ENCODE measurements at places on chromosomes 11 and 22.

- DNase-seq: no peak
These were observed 34.4 kb downstream of the PRDM11 start for GRCh38 chr11:45180848-45181192.

DNA sequence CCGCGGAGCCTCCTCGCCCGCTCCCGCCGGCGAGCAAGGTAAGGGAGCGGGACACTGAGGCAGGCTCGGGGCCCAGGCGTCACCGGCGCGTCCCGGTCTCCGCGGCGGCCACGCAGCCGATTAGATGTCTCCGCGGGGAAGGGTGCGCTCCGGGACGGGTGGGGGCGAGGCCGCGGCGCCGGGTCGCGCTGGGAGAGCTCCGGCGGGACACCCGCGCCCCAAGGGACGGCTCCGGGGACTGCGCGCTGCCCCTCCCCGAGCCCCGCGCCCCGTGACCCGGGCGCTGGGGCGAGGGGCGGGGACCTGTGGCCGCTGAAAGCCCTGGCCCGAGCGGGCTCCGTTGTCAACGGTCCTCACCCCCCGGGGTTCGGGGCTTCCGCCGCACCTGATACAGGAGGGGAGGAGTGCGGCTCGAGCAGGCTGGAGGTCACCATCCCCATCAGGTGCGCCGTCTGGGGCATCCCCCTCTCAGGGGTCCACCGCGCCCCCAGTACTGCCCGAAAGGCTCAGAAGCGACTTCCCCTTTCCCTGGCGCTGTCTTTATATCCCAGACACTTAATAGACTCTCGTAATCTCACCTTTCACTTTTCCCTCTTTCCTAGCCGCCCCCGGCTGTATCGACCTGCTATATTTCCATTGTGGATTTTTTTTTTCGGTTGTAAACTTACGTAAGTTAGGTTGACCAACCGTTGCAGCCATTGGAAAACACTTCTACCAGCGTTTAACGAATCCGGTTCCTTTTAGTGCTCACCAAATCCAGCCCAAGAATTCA is 573 bp downstream of the PPFIA1 start:
- peak; percentile 35 for DNase-seq

DNA sequence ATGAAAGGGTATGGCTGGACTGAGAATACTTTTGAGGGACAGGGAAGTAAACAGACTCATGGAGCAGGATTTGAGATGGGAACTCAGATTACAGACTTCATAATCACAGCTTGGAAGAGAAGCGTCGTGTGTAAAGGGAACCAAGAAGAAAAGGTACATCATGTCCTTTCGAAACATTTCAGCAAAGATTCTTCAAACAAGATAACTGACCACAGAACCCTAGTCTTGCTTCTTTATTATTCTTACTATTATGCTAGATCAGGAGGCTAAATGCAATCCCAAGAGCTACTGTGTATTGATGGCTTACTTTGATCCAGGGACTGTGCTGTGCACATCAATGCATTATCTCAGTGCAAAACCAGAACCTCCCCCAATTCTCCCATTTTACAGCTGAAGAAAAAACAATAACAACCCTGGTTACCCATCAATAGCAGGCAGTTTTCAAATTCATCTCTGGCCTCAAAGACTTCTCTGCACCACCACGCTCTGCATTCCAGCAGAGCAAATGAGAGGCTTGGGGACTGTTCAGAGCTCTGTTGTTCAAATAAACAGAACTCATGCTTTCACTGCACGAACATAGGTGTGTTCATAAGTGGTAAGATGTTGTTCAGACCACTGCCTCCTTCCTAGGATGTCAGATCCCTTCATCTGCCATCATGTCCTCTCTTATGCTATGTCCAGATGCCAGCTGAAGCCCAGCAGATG is 104.8 kb upstream of the NAV2 start:
- no peak for DNase-seq

- no peak for DNase-seq
These were observed 86.0 kb downstream of the CASP12 start for GRCh38 chr11:104812103-104812788.

- no peak for DNase-seq
These were observed 40.3 kb downstream of the ARHGAP42 start for GRCh38 chr11:100727410-100727809.

GRCh38 chr11:72780296-72781062 is 13.4 kb downstream of the STARD10 start:
- DNase-seq: no peak

DNA sequence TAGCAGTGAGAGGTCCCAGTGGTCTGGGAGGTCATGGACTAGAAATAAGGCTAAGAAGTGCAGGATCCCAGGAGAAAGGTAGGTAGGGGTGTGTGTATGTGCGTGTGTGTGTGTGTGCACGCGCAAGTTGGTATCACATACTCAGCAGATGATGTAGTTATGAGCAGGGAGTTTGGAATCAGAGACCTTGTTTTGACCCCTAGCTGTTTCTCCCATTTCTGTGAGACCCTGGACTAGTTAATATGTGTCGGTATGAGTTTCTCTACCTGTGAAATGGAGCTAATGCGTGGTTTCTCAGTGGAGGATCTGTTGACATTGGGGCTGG is 1.3 kb downstream of the SERPING1 start:
- DNase-seq: no peak

GRCh38 chr11:76615950-76616349 is 54.6 kb downstream of the LRRC32 start:
- DNase-seq: no peak

GRCh38 chr11:16225623-16226022 is 130.7 kb downstream of the SOX6 start:
- DNase-seq: no peak

- peak; percentile 79 for DNase-seq
These were observed 33.1 kb downstream of the EHF start for GRCh38 chr11:34653851-34654482.

- DNase-seq: no peak
These were observed 18.5 kb upstream of the MPZL2 start for GRCh38 chr11:118282606-118283005.

GRCh38 chr11:107699371-107700285 is 12.2 kb downstream of the SLN start:
- no peak for DNase-seq

DNA sequence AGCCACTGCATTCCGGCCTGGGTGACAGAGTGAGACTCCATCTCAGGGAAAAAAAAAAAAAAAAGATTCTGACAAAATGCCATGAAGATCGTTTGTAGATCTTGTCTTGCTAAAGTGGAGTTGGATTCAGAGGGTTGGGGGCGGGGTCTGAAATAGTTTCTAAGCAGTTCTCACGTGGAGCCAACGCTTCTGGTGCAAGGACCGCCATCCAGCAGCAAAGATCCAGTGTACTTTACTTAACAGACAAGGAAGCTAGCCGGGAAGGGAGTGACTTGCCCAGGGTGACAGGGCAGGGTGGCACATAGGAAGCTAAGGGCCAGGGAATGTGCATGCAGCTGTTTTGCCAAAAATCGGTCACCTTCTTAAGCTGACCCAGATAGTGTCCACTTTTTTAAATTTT is 27.4 kb downstream of the APOL1 start:
- no peak for DNase-seq

DNA sequence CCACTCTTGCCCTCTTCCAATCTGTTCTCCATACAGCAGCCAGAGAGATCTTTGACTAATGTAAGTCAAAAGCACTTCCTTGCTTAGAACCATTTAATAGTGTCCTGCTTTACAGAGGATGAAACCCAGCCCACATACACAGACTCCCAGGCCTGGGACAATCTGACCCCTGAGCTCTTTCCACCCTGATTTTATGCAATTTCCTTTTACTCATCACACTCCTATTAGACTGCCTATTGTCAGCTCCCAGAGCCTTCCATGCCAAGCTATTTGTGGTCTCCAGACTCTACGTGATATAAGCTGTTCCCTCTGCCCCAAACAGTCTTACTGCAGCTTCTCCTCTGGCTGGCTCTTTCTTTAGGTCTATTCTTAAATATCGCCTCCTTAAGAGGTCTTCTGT is 28.1 kb downstream of the ME3 start:
- no peak for DNase-seq

GRCh38 chr11:76770642-76771445 is 12.3 kb upstream of the TSKU start:
- no peak for DNase-seq

- DNase-seq: no peak
These were observed 275.0 kb upstream of the SESN3 start for GRCh38 chr11:95505927-95506426.

All from HAP-1 (cell line).